HCT116 (cell line): ENCODE measurements at places on chromosomes 13 and 19. TPM values are rescaled to one million over a fixed set of nuclear protein-coding genes. Genes with fewer than 3 reads are reported as not detected.

GRCh38 chr19:8615813-8616596, 5.5 kb upstream of the ADAMTS10 start:
- peak; percentile 60 for DNase-seq

- DNase-seq, result no peak
These were observed 14.9 kb upstream of the CYP2B6 start for GRCh38 chr19:40976134-40976533.

SPACA6 gene
- total RNA-seq, result 13.9 TPM

DNA sequence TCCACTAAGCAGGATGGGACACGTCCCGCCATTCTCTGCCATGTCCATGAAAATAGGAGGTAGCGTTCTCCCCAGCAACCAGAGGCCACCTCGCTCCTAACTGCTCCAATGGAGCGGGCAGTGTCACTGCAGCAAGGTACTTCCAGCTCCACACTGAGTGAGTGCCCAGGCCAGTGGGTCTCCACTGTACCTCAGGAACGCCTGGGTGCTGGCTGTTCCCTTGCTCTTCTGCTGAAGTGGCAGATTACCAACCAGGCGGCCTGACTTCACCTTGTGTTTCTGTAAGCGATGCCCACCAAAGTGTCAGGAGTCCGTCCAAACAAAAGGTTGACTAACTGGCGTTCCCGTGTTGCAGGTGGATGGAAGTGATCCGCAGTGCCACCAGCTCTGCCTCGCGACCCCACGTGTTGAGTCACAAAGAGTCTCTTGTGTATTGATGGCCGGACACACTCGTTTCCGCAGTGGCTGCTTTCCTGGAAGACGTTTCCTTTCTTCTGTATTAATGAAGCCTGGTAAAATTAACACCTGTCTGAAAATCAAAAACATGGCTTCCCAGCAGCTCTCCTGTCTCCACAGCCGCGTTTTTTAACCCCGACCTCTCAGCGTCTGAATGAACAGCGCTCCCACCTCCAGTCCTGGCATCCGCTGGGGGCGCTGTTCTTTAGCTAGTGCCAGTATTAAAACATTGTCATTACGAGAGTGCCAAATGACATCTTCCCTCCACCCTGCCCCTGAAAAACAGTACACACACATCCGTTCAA, 128.8 kb downstream of the STK24 start:
- DNase-seq, result peak; percentile 34

DNA sequence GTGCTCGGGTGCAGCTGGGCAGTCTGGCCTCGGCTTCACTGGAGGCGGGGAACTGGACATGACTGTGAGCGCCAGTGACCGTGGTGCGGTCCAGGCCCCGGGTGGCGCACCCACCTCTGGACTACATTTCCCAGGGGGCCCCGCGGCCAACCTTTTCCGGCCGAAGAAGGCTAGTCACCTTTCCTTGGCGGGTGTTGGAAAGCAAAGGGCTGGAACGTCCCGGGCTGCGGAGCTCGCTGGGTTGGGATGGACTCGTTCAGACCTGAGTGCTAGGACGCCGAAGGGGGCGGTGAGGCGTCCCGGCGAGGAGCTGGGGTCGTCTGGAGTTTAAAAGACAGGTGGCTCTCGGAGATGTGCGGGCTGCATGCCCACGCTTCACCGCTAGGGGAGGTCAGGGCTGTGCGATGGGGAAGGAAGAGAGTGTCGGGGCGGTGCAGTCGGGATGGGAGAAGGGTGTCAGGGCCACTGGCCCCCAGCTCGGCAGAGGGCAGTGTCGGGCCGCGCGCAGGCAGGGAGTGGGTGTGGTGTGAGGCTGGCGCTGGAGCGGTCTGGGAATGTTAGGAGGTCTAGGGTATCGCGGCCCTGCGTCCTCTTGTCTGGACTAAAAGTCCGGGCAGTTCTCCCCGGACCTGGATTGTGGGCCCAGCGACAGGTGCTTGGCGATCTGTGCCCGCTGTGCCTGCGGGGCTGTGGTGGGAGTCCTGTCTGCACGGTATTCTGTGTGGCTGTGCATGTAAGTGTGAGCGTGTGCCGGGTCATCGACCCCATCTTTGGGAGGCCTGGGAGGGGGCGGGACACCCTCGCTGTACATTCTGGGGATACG, 57.1 kb downstream of the ZNF568 start:
- DNase-seq, result no peak

- DNase-seq, result no peak
These were observed 33.9 kb downstream of the USP12 start for GRCh38 chr13:27137759-27138158.

GDF15 gene
- total RNA-seq, result 425 TPM

URI1 gene
- 51.4 TPM for total RNA-seq

CAPN12 gene
- 8.8 TPM for total RNA-seq

DNA sequence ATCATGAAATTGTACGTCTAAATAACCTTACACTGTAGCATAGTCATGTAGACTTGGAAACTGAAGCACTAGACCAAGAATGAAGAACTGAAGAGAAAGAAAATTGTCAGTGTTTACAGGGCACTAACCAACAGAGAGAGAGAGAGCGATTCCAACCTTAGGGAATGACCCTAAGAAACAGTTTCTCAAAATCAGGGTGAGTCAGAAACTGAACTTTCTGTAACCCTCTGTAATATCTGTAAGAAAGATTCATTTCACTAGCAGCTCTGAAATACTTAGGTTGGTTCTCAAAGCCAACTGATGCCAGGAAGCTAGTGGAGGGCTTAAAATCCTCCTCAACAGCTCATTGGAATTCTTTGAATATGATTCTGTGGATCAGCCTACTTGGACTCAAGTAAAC, 936.9 kb downstream of the EFNB2 start:
- DNase-seq, result no peak

- DNase-seq, result no peak
These were observed 1.5 kb downstream of the TIMM13 start for GRCh38 chr19:2425622-2426581.

- DNase-seq, result no peak
These were observed 1.1 kb downstream of the PPP6R1 start for GRCh38 chr19:55257461-55258420.

DNA sequence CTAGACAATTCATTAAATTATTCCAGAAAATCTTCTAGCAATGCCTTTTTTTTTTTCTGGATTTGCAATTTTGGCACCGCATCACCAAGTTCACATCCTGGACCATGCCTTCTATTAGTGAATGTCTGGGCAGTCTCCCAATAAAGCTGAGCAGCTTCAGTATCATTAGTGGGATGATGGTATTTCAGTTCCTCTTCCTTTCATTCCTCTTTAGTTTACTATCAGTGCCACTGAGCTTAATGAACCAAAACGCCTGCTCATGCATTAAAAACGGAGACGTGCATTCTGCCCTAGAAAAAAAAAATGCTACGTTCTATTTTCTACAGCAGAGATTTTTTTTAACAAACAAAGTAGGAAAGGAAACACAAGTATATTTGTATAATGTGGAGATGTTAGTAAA, 343.0 kb downstream of the PCDH9 start:
- no peak for DNase-seq

ATP4A gene
- total RNA-seq, result 0.27 TPM

GRCh38 chr13:100234524-100235136, 145.7 kb downstream of the PCCA start:
- no peak for DNase-seq

PTH2 gene
- total RNA-seq, result 9.5 TPM
